Gastroesophageal sphincter (tissue), 4 donors: ENCODE measurements at places on chromosomes 3 and 15. TPM values are rescaled to one million over a fixed set of nuclear protein-coding genes. Genes with fewer than 3 reads are reported as not detected.

NAALADL2 gene
- total RNA-seq = 3.1 TPM

- ATAC-seq = no peak
Measured at GRCh38 chr3:16790432-16791400, 94.0 kb upstream of the PLCL2 start.

- no peak for ATAC-seq
Measured at GRCh38 chr3:181454451-181455027, 257.2 kb upstream of the SOX2 start.

TMEM45A gene
- total RNA-seq = 17.5 TPM

DNA sequence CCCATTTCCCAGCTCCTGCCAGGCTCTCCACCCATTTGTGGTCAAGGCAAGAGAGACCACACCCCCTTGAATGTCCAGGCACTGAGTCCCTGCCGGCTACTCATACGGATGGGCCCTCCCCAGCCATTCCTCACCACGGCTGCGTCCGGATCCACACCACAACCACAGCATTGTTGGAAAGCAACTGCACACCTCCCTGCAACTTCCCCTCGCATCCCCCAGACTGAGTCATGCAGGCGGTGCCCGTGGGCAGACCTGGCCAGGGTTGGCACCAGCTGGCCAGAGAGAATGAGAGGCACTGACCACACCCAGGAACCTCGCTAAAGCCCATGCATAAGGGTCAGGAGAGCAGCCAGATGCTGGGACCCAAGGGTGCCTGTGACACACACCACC, 30.5 kb downstream of the LOXL1 start:
- ATAC-seq = peak; percentile 70

DNA sequence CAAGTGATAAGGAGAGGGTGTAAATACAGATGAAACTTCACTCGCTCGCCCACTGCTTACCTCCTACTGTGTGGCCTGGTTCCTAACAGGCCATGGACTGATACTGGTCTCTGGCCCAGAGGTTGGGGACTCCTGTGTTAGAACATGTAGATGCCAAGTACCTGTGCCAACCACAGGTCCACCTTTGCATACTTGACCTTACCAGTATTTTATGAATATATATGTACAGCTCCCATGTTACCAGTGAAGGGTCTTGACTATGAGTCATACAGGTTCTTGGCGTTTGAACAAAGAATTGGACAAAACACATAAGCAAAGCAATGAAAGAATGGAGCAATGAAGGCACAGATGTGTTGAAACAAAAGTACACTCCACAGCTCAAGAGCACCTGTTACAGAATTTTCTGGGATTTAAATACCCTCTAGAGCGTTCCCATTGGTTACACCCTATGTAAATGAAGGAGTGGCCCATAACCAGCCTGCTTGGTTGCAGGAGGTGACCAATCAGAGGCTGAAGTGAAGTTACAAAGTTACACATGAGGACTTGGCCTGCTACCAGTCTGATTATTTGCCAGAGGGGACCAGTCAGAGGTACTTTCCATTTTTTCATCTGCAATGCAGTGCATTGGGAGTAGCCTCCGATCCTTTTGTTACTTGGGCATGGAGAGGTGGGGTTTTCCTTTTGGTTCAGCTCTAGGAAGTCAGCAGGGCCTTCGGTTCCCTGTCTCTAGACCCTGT, 1.7 kb upstream of the GFM1 start:
- no peak for ATAC-seq

DNA sequence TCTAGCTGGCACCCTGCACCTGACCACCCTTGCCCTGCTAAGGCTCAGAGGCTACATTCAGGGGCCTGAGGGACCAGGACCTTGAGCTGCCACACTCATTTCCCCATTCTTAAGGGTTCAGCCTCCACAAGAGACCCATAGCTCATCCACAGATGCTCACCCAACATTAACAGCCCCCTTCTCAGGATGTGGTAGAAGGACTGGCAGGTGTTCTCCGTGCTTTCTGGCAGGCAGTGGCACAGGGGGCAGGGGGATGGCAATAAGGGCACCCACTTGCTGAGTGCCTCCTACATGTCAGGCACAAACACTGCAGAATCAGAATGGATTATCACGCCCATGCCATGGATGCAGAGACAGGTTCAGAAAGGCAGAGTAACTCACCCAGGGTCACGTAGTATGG, 9.4 kb downstream of the MAPKAPK3 start:
- no peak for ATAC-seq

GRCh38 chr3:154898443-154898842, 181.7 kb upstream of the MME start:
- ATAC-seq = peak; percentile 31

MYD88 gene
- 18.5 TPM for total RNA-seq

- ATAC-seq = no peak
Measured at GRCh38 chr3:71927505-71928066, 142.6 kb upstream of the PROK2 start.

CILP gene
- 114 TPM for total RNA-seq

- ATAC-seq = peak; percentile 70
Measured at GRCh38 chr3:30693470-30694120, 87.2 kb downstream of the TGFBR2 start.

GRCh38 chr3:30596152-30596551, 10.2 kb upstream of the TGFBR2 start:
- ATAC-seq = no peak

PARP3 gene
- 43.0 TPM for total RNA-seq

DCLK3 gene
- total RNA-seq = not detected

DPPA2 gene
- total RNA-seq = not detected

GRCh38 chr15:80878867-80879250, 99.7 kb downstream of the CEMIP start:
- no peak for ATAC-seq

TICRR gene
- not detected for total RNA-seq

DNA sequence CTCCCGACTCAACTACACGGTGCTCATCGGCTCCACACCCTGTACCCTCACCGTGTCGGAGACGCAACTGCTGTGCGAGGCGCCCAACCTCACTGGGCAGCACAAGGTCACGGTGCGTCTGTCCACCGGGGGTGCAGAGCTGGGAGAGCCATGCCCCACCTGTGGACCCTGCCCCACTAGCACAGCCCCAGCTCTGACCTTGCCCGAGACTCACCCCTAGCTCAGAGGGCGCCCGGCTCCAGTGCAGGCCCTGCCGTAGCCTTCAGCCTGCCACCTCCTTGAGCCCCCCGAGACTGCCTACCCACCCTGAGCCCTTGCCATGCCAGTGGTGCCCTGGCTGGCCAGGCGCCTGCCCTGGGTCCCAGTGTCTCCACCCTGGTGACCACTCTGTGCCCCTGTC, 34.9 kb downstream of the PLXNA1 start:
- no peak for ATAC-seq

SLC22A13 gene
- total RNA-seq = 0.16 TPM

GRCh38 chr15:88046576-88047129, 209.9 kb downstream of the NTRK3 start:
- ATAC-seq = no peak

- ATAC-seq = no peak
Measured at GRCh38 chr15:58043192-58043903, 22.2 kb downstream of the ALDH1A2 start.

DNA sequence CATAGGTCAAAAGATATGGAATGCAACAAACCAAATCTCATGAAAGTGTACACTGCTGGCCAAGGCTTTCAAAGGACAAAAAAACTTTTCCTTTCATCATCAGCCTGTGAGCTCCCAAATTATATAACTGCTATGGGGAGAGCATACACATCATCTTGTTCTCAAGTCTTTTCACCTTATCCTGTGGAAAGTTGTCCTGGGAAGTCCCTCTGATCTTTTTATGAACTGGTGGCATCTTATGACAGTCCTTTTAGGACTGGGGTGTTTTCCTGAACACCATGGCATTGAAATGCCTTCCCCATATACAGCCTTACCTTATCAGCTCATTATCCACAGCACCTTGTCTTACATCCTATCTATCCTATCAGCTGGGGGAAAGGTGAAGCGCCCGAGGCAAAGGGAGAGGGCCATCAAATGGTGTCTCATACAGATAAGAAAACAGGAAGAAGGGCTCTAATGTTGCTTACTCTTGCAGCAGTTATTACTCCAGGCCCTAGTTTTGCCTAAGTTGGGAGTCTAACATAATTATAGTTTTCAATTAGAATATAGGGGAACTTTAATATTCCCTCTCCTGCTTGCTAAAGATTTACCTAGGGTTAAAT, 61.5 kb upstream of the GOLIM4 start:
- ATAC-seq = no peak

TM4SF18 gene
- 6.1 TPM for total RNA-seq

- peak; percentile 53 for ATAC-seq
Measured at GRCh38 chr3:53845103-53845880, 927 bp downstream of the CHDH start.

GRCh38 chr3:115922681-115923347, 299.5 kb downstream of the GAP43 start:
- ATAC-seq = peak; percentile 39

GRCh38 chr15:56241374-56242105, 2.1 kb downstream of the RFX7 start:
- ATAC-seq = no peak

DNA sequence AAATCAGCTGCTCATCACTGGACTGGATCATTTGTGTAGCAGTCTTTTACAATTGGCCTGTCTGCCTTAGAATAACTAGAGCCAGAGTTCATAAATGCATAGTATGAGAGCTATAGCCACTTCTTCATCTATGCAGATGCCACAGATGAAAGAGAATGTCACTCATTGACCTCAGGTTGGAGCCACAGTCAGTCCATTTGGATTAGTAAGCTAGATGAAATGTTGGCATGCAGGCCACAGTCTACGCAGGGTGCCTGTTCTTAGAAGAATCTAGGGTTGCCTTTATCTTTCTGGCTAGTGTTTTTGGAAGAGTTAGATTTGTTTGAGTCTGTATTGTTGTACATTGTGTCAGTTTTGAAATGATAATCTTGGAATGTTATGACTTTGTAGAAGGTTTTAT, 25.4 kb upstream of the EDEM1 start:
- ATAC-seq = no peak

DNA sequence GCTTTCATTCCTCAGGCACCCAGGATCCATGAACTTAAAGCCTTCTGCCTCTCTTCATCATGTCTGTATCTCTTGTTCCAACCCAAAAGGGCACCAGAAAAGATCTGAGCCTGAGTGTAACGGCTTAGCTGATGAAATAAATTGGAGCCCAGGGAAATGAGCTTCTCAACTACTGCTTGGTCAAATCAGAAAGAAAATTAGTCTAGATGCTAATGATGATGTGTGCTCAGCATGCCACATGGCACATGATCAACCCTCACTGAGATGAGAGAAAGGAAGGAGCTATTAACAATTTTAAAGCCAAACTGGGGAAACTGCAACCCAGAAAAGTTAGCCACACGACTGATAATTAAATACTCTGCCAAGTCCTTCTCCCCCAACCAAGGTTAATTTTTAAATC, 325.7 kb downstream of the CNTN3 start:
- no peak for ATAC-seq

GRCh38 chr3:114721864-114722263, 425.2 kb downstream of the ZBTB20 start:
- ATAC-seq = no peak

ALDH1A2 gene
- 22.4 TPM for total RNA-seq

DNA sequence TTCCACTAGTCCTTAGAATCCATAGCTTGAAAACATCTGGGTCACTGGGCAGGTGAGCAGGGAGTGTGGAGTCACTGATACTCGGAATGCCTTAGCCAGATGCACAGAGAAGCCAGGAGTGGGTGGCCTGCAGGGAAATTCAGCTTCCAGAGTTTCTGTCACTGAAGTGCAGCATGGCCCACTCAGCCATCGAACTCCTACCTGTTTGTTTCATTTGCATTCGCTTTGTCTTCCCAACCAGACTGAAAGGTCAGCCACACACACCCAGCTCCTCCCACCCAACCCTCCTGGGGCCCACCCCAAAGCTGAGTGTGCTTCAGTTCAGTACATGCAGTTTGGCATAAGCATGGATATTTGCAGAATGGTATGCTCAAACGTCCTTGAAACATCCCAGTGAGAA, 124.5 kb upstream of the ATP10A start:
- ATAC-seq = no peak

LTF gene
- 1.2 TPM for total RNA-seq

- no peak for ATAC-seq
Measured at GRCh38 chr3:1275495-1275894, 182.7 kb downstream of the CNTN6 start.

DNA sequence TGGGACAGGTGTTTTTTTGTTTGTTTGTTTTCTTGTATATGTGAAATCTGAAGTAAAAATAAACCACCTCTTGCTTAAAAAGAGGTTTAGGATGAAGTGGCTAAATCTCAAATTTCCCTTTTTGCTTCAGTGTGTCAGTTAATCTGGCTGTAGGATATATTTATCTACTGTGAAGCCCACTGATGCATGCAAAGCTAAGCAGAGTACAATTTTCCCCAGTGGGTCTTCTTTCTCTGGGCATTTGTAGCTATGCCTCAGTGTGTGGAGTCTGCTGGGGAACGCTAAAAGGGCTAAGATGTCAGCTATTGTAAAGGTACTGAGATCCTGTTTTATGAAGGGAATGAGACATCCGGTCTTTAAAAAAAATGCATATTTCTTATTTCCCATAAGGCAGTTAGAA, 190.6 kb downstream of the TCF12 start:
- ATAC-seq = no peak

GRAMD2A gene
- total RNA-seq = not detected
